Activated CD4-positive, alpha-beta T cell treated with anti-CD3 and anti-CD28 coated beads, Interleukin-2, amount 10 ng/mL, durations not matched to agents 7 days and 5 days (primary cell): ENCODE measurements at places on chromosomes 7 and 10.

- peak; percentile 30 for DNase-seq
These were observed 70.2 kb downstream of the HTR7 start for GRCh38 chr10:90787393-90788198.

DNA sequence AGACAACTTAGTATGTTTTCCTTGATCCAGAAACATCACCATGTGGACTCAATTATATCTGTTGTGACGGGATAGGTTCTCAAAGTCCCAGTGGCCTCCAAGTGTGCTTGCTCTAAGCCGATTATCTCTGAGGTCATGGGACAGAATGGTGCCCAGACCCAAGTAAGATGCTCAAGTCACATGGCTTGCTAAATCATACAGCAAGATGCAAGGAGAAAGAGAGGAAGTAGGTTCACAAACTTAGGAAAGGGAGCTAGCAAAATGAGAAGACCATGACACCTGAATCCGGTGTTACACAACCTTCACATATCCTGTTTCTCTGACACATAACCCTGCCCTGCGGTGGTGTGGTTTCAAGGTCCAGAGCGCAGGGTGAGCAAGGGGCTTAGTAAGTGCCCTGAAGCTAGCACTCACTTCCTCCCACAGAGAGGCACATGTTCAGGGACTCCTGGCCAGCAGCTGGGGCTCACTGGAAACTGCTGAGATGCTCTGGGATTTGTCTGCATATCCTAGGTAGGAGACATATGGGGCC, 590.9 kb upstream of the ANKRD30A start:
- DNase-seq: no peak

DNA sequence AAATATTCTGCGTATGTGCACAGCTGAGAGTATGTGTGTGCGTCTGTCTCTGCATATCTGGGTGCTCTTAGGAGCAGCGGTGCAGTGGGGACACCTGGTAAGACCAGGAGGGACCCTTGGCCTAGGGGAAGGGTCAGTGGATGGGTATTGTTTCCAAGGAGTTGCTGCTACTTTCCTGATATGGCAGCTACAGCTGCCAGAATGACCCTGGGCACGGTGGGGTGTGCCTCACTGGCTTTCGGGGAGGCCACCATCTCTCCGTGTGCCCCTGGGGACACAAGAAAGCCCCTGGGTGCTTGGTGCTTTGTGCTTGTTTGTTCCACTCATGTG, 8.6 kb downstream of the PFKFB3 start:
- no peak for DNase-seq

DNA sequence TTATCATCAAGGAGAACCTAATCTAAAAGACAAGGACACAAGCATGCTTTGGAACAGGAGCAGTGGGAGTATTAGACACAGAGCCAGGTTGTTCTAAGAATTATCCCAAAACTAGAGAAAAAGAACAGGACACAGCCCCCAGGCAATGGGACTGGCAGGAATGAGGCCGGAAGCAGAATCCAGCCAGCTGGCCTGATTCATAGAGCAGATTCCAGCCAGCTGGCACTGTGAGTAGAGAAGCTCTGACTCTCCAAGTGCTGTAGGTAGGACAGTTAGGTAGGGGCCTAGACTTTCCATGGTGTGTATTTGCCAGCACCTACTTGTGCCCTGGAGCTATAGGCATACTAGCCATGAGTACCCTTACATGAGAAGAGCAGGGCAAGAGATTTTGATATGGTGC, 13.3 kb upstream of the RAB18 start:
- DNase-seq: no peak

- DNase-seq: no peak
These were observed 78.1 kb downstream of the HDAC9 start for GRCh38 chr7:18573410-18574234.

DNA sequence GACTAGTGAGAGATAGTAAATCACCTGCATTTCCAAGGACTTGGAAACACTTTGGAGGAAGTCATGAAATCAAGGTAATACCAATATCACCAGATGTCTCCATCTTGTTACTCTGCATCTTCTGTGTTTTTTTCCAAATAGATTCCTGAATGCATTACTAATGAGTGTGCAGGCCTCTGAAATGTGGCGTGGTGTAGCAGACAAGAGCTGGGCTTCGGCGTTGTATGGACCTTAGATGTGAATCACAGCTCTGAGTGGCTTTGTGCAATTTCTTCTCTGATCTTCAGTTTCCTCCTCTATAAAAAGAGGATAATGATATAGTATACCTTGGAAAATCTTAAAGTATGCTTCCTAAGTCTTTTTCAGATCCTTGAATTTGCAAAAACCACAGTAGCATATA, 9.6 kb upstream of the MYPN start:
- DNase-seq: no peak

DNA sequence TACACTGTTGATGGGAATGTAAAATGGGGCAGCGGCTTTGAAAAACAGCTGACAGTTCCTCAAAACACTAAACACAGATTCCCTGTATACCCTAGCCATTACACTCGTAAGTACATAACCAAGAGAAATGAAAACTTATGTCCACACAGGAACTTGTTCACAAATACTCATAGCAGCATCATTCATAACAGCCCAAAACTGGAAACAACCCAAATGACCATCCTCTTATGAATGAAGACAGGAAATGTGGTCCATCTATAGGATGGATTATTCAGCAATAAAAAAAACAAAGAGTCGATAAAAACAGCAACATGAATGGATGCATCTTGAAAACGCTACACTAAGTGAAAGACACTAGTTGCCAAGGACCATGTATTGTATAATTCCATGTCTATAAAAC, 23.7 kb downstream of the NMT2 start:
- no peak for DNase-seq

DNA sequence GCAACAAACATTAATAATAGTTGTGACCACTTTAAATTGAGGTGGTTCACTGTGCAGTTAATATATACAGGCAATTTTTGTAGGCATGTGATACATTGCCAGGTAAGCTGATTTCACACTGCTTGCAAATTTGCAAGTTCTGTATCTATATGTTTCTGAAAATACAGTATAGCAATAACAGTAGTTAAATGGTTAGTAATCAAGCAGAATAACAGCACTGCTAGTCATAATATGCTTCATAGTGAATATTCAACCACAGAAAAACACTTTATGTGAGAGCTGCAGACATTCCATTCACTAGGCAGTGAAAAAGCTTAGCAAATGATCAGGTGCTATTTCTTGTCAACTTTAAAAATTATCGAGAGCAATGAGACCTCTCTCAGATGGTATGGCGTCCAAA, 28.9 kb downstream of the SLC26A4 start:
- no peak for DNase-seq

DNA sequence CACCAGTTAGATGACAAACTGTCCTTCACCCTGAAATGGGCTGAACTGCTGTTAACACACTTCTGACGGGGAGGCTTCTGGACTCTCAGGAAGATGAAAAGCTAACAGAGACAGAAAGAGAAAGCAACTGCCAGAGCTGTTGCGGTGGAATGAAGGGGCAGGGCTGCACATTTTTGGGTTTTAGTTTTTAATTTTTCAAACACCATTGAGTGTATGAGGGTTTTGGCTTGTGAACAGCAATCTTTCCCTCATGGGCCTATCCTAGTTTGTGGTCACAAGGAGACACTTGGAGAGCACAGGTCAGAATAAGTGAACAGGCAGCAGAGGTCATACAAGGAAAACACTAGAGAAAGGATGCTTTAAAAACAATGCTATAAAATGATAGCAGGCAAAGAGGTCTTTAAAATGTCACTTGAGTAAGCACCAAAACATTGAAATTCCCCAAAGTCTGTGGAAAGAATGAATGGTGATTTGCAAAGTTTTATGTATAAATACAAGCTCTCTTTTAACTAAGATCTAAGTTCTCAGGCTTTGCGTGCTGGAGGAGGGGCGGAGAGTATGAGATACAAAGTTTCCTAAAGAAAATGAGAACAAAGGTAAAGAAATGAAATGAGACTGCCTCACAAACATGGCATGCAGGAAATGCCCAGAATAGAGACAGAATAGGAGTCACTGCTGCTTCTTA, 101.4 kb upstream of the GLI3 start:
- DNase-seq: no peak

GRCh38 chr7:70808876-70809275, 323.1 kb upstream of the GALNT17 start:
- DNase-seq: no peak

- DNase-seq: no peak
These were observed 2.6 kb downstream of the MEST start for GRCh38 chr7:130494431-130494858.

- no peak for DNase-seq
These were observed 43.1 kb upstream of the EMX2 start for GRCh38 chr10:117499248-117500105.

- no peak for DNase-seq
These were observed 108.4 kb downstream of the KLF6 start for GRCh38 chr10:3676564-3676963.

- no peak for DNase-seq
These were observed 248.4 kb downstream of the BMPER start for GRCh38 chr7:34153656-34154270.

DNA sequence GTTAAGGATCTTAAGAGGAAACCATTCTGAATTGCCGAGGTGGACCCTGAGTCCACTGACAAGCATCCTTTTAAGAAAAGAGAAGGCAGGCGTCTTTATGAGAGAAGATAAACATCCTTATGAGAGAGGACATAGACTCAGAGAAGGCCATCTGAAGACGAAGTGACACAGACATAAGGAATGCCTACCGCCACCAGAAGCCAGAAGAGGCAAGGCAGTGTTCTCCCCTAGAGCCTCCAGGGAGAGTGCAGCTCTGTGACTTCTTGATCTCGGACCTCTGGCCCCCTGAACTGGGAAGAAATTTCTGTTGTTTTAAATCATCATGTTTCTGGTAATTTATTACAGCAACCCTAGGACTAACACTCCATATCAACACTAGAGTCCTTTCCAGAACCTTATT, 25.2 kb upstream of the ING3 start:
- no peak for DNase-seq

DNA sequence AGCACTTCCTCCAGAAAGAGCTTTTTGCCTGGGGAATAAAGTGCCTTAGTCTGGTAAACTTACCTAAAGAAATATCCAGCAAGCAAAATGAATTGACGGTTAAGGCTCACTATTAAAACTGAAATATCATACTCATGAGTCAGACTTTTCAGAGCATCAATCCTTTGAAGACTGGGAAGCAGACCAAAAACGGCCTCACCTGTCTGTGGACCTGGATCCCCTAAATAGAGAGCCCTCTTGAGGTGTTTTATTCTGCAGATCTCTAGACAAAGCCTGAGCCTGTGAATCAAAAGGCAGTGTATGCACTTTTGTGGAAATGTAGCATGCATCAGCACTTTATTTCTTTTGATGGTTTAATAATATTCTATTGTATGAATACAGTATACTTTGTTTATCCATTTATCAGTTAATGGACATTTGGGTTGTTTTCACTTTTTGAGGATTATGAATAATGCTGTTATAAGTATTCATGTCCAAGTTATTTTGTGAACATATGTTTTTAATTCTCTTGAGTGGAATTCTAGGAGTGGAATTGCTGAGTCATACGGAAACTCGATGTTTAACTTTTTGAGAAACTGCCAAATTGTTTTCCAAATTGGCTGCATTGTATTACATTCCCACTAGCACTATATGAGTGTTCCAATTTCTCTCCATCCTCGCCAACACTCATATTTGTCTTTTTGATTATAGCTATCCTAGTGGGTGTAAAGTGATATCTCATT, 449.0 kb upstream of the IGFBP3 start:
- DNase-seq: no peak

GRCh38 chr7:128360359-128360678, 1.2 kb downstream of the PRRT4 start:
- no peak for DNase-seq

- no peak for DNase-seq
These were observed 108.0 kb downstream of the HTR5A start for GRCh38 chr7:155178096-155178495.

GRCh38 chr10:17430647-17431355, 23.6 kb downstream of the ST8SIA6 start:
- peak; percentile 69 for DNase-seq

GRCh38 chr7:30659312-30659711, 22.9 kb downstream of the CRHR2 start:
- DNase-seq: no peak

DNA sequence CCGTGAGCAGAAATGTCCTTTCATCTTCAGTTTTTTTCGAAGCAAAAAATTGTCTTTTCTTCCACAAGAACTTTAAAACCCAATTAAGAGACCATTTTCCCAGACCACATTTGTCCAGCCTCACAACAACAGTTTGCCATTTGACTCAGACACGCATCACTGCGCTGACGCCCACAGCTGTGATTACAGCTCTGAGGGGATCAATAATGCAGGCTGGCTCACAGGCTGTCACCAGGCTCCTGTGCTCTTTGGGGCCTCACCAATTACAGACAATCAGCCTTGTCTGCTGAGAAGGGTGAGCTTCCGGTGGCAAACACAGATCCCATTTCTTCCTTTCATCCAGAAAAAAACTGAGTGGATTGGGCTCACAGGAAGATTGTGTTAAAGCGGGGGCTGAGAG, 33.3 kb downstream of the DDC start:
- DNase-seq: no peak

DNA sequence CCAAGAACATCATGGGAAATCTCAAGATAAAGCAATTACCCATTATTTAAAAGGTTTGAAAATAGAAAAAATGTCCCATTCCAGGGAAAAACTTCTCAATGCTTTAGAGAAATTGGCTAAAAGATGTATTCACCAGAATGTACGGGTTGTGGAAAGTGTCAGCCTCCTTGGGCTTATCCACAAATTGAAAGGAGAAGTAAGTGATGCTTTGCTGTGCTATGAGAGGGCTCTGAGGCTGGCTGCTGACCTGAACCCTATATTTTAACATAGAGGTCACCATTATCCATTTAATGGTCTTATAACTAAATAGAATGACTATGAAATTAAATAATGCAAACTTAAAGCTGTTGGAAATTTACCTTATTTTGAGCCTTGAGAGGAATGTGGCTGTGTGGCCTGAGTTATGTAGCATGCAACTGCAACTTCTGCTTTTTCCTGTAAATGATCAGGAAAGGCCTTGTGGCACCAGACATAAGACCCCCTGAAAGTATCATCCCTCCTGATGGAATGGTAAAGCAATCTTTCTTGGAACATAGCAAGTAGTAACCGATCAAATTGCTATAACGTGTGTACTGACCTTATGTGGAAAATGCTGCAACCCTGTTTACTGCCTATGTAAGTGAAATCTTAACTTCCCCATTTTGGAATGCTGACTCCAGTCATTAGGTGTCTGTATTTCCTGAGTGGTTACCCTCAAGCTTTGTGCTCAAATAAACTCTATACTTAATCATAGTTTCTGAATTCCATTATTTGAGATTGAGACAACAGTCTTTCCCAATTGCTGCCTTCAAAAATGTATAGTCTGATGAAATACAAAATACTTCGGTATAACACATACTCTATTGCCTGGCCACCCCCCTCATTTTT, 6.9 kb downstream of the IFIT1B start:
- no peak for DNase-seq

DNA sequence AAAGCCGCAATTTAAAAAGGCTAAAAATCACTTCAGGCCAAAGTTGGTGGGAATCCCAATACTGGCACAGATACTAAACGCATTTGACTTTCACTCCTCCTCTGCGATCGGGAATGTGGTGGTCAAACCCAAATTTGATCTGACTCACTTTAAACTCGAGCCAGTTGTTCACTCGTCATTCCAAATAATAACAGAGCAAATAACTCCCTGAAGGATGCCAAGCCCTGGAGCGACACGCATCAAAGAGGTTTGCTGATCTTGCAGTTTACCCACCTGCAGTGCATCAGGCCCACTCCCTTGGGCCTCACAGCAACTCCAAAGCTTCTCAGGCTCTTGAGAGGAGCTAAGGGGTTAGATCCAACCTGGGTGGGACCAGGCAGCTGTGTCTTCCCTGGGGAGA, 12.2 kb downstream of the PTN start:
- no peak for DNase-seq
